ENCODE measurements at places on chromosomes 4 and X. TPM values are rescaled to one million over a fixed set of nuclear protein-coding genes. Genes with fewer than 3 reads are reported as not detected.

Gene NXF3
- 0.73 TPM for total RNA-seq

Gene FGF13
- 0.10 TPM for total RNA-seq

Gene ATOH1
- total RNA-seq, result not detected

Gene DOK7
- 0.63 TPM for total RNA-seq

Gene TNIP3
- total RNA-seq, result 0.73 TPM

Gene TMPRSS11A
- not detected for total RNA-seq

Gene MBTPS2
- 4.7 TPM for total RNA-seq

Gene HPRT1
- 16.6 TPM for total RNA-seq

Gene TLL1
- not detected for total RNA-seq

Gene SERTM2
- under 0.01 TPM for total RNA-seq

Gene CLIC2
- 2.6 TPM for total RNA-seq

Gene TMPRSS11F
- not detected for total RNA-seq

Gene PCGF3
- 49.7 TPM for total RNA-seq

Gene NDNF
- total RNA-seq, result not detected

Measured in mononuclear cell (primary cell).